ENCODE measurements at places on chromosomes 4 and X.

DNA sequence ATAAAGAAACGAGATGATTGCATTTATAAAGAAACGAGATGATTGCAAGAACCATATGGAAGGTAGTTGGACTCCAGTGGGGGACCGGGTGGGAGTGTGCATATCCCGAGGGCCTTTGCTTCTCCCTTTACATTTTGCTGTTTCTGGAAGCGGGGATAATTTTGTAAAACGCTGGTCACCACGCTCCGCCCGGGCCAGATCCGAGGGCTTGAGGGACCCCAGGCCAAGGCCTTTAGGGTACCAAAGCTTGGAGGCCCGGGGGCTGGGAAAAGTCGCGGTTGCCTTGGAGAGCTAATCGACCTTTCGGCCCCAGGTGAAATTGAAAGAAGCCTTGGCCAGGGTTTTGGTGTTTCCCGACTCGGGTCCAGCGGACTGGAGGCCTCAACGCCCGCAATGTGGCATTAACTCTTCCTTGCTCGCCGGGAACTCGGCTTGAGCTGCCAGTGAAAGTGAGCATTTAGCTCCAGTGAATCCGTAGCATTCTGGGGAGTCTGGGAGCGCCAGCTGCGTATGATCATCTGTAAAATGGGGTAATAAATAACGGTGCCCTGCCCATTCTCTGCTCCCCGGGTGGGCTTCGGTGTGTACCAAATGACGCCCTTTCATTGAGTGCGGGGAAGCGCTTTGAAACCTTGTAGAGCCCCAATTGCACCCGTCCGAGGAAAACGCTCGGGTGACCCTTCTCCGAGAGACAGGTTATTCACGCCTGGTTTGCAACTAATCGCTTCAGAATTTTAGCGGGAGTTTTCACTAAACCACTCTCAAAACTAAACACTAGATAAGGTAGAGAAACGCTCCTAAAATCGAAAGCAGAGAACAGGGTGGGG is 4.5 kb downstream of the NKX3-2 start:
- no peak for DNase-seq

- DNase-seq: no peak
Measured at GRCh38 chr4:165780735-165781134, 92.3 kb upstream of the TLL1 start.

GRCh38 chr4:13990596-13991589 is 363.4 kb upstream of the BOD1L1 start:
- DNase-seq: no peak

DNA sequence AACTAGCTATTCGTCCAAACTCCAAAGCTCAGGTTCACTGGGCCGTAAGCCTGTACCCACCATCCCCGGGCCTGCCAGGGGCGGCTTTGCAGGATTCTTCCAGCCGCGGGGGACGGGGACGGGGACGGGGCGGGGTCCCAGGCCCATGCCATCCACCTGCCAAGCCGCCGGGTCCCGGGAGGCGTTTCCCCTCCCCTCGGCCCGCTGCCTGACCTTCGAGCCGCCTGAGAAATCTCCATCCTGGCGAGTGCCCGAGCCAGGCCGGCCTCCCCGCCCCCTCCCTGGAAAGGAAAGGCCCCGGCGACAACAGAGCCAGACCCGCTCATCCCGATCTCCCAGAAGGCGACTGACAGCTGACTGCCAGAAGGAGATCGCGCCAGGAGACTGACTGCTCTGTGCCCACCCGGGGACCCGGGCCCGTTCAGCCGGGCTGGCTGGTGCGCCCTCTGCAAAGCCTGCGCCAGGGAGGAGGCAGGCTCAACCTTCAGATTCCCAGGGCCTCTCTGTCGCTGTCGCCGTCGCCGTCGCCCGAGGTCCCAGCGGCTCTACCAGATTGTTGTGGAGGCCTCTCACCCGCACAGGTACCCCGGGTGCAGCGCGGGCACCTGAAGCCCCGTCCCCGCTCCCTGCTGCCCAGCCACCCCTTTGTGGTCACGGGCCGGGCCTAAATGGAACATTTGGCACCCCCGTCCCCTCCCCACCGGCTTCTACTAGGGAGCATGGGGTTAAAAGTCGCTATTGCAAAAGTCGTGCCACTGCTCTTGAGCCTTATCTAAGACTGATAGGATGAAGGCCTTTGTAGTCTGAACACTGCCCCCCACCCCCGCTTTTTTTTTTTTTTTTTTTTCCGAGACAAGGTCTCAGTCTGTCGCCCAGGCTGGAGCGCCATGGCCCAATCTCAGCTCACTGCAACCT is at the start of gene RGN:
TSS of gene RGN (plus strand) at position 315 of the 915 bp plus-strand sequence. CDS start 2,702 bp downstream, outside the sequence.
- no peak for DNase-seq

GRCh38 chr4:53617101-53617680 is 25.9 kb upstream of the LNX1 start:
- no peak for DNase-seq

- DNase-seq: no peak
Measured at GRCh38 chr4:23097251-23097650, 404.5 kb downstream of the GBA3 start.

GRCh38 chrX:78747489-78747888 is at the start of gene LPAR4:
LPAR4 (plus strand) TSS chrX:78747720; CDS start chrX:78754870, 7,150 bp downstream.
- DNase-seq: no peak

GRCh38 chr4:165325732-165326512 is 1.5 kb upstream of the MSMO1 start:
- DNase-seq: peak; percentile 2

DNA sequence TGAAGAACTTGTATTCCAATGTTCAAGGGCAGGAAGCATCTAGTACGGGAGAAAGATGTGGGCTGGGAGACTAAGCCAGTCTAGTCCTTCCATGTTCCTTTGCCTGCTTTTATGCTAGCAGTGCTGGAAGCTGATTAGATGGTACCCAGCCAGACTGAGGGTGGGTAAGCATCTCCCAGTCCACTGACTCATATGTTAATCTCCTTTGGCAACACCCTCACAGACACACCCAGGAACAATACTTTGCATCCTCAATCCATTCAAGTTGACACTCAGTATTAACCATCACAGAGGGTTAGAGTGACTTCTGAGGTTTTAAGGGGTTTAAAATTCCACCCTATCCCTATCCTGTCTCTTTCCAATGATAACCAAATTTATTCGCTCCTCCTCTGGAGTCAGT is 6.5 kb downstream of the HMGN5 start:
- DNase-seq: no peak

DNA sequence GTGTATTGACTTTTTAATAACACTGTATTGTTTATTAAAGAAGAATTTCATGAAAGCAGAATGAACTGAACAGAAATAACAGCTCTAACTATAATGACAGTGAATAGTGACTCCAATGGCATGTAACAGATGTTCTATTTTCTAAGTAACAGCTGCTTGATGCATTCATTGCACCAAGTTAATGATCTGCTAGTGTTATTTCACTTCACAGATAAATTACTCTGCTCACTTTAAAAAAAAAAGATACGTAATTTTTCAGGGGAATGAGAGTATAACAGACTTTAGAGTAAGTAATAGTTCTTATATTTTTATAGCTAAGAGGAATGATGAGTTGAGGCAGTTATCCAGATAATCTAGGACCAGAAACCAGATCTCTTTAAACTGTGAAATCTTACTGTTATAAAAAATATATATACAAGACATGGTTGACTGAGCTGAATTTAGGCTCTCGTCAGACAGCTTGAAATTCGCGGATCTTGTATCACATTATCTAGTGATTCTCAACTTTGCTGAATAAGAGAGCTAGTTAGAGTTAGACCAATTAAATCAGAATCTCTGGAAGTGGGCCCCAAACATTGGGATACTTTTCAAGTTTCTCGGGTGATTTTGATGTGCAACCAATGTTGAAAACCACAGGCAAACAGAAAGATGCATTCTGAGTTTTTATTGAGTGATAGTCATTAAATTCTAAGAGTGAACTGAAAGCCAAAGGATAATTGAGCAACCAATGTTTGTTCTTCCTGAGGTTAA is 840.7 kb downstream of the DMD start:
- DNase-seq: no peak

GRCh38 chr4:136713140-136713539 is 819.2 kb downstream of the PCDH18 start:
- DNase-seq: no peak

- no peak for DNase-seq
Measured at GRCh38 chrX:110060846-110061537, 58.1 kb downstream of the TMEM164 start.
